HFFc6 (cell line): ENCODE measurements at places on chromosomes 4 and X. TPM values are rescaled to one million over a fixed set of nuclear protein-coding genes. Genes with fewer than 3 reads are reported as not detected.

GRCh38 chr4:38166082-38166481 lies 205.9 kb downstream of the PTTG2 start:
- DNase-seq, result no peak

DNA sequence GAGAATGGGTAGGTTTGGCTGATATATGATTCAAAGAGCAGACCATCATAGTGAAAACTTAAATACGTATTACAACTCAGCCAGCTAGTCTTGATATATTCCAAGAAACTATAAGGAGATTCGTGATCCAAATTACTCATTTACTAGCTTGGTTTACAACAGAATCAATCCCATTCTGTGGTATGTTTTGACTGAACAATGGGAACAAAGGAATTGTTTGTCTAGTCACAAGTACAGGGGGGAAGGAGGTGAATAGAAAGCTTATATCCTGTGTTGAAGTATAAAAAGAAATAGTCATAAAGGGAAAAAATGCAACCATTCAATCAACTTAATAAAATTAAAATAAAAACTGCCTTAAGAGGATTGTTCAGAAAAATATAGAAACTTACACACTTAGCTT lies 17.0 kb downstream of the C4orf54 start:
- no peak for DNase-seq

Gene ASB9
- total RNA-seq, result 0.36 to 0.94 TPM (median 0.50 TPM) in 3 replicates

Gene RTL9
- total RNA-seq, result 0.26 and 0.50 TPM in 2 replicates

Gene ARMCX1
- total RNA-seq, result 32.6 to 33.2 TPM (median 32.7 TPM) in 3 replicates
